ENCODE measurements at places on chromosomes 6 and 20.

DNA sequence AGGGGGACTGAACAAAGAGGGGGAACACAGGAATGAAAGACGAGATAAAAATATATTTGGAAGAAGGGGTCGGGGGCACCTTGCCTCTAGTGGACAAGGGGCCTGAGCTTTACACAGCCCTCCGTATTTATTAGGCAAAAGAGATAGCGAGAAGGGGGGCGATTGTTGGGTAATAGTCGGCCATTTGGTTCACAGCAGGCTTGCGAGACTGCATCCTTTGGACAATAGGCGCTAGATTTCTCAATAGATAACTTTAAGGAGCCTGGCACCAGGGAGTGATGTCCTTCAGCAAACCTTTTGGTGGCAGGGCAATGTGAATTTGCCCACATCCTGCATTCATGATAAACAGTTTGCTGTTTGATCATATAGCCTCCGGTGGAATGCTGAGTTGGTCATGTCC lies 3.0 kb upstream of the NANP start:
- DNase-seq: no peak

DNA sequence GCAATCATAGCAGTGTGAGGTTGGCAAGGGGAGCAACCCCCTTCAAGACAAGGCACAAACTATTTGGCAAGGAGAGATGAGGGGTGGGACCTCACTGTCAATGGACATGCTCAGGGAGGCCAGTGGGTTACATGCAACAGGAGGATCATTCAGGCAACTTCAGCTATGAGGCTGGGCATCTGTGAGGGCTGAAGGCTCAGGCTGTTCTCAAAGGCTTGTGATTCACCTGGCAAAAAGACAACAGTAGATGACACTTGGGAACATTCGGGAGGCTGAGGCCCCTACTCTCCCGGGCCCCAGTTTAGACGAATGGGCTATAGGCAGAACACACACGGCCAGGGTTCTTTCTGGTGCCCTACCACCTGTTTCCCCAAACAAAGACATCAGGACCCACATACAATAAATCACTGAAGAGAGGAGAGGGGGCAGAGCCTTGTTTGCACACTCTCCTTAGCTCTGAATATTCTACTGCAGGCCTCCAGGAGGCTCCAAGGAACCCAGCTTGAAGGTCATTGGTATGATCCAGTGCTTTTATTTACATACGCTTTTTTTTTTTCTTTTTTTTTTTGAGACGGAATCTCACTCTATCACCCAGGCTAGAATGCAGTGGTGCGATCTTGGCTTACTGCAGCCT lies 7.9 kb downstream of the TUBB start:
- no peak for DNase-seq

GRCh38 chr20:63344616-63345327 lies 16.4 kb downstream of the CHRNA4 start:
- no peak for DNase-seq

GRCh38 chr6:129923530-129924250 lies 62.6 kb upstream of the TMEM244 start:
- DNase-seq: no peak

GRCh38 chr6:31690231-31691077 lies 9.6 kb upstream of the LY6G5C start:
- DNase-seq: no peak

DNA sequence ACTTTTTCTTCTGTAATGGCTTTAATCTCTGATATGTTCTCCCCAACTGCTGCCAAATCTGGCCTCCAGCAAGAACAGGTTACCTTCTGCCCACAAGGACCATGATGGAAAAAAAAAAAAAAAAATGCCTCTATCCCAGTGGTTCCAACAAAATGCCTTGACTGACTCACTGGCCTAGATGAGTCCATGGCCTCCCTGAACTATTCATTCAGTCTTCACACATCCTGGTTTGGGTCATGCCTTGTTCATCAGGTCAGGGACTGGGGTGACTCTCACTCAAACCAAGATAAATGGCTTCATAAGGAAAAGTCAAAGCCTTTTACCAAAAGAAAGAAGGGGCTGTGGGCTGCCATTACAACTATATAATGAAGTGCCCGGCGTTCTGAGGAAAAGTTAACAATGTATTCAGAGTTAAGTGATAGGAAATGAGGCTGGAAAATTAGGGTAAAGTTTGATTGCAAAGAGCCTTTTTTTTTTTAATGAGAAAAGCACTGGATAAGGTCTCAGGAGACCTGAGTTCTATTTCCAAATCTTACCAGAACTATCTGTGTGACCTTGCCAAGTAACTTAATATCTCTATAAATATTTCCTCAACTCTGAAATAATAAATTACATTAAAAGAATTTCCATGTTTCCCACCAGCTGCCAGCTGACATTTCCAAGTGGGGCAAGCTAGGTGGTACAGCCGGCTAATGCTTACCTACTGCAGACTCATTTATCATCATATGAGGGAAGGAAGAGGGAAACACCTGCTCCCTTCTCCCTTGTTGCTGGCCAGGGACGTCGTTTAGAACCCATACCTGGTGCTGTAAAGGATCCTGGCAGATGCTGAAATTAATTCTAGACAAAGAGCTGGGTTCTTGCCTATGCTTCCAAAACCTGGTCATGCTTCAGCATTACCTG lies 380.0 kb upstream of the MARCKS start:
- no peak for DNase-seq

- no peak for DNase-seq
These were observed 37.8 kb downstream of the HFE start for GRCh38 chr6:26124781-26125685.

DNA sequence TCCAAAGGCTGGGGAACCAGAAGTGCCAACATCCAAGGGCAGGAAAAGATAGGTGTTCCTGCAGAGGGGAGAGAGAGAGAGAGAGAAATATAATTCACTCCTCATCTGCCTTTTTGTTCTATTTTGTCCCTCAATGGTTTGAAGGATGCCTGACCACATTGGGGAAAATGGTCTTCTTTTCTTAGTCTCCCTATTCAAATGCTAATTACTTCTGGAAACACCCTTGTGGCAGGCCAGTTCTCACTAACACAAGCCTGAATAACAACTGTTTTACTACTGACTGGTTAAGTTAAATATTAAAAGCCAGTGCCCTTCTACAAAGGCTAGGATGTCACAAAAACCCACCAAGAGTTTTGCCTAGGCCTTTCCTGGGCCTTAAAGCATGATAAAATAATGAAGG lies 425.4 kb upstream of the HTR1E start:
- no peak for DNase-seq

GRCh38 chr20:47785854-47786764 lies 828 bp upstream of the SULF2 start:
- no peak for DNase-seq

- no peak for DNase-seq
These were observed at the start of gene DDR1 for GRCh38 chr6:30883685-30884520. DDR1 (plus strand) TSS chr6:30884519; CDS start chr6:30888730, 4,211 bp downstream.

DNA sequence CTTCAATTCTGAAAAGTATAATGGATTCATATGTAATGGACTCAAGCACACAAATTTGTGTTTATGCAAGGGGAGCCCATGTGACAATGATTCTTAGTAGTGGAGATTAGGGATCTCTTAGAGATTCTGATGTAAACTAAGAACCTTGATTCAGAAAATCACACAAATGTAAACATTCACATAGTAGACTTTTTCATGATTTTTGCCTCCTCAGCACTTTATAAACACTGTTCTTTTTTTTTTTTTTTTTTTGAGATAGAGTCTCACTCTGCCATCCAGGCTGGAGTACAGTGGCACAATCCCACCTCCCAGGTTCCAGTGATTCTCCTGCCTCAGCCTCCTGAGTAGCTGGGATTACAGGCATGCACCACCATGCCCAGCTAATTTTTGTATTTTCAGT lies 170.1 kb upstream of the PLCB4 start:
- DNase-seq: no peak

DNA sequence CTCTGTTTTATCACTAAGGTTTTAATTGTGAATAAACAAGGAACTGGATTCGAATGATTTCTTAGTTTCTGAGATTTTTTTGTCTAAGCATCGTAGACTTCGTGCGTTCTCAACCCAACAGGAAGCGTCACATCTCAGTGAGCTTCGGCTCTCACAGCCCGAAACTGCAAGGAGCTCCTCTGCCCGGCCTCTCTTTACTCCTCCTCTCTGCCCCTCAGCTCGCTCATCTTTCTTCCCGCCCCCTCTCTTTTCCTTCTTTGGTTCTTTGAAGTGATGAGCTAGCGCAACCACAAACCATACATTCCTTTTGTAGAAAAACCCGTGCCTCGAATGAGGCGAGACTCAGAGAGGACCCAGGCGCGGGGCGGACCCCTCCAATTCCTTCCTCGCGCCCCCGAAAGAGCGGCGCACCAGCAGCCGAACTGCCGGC lies 480 bp upstream of the NT5E start:
- DNase-seq: no peak

GRCh38 chr6:10386220-10386619 lies 28.7 kb downstream of the TFAP2A start:
- no peak for DNase-seq

GRCh38 chr6:3644739-3645012 lies 106.8 kb downstream of the PXDC1 start:
- DNase-seq: no peak

DNA sequence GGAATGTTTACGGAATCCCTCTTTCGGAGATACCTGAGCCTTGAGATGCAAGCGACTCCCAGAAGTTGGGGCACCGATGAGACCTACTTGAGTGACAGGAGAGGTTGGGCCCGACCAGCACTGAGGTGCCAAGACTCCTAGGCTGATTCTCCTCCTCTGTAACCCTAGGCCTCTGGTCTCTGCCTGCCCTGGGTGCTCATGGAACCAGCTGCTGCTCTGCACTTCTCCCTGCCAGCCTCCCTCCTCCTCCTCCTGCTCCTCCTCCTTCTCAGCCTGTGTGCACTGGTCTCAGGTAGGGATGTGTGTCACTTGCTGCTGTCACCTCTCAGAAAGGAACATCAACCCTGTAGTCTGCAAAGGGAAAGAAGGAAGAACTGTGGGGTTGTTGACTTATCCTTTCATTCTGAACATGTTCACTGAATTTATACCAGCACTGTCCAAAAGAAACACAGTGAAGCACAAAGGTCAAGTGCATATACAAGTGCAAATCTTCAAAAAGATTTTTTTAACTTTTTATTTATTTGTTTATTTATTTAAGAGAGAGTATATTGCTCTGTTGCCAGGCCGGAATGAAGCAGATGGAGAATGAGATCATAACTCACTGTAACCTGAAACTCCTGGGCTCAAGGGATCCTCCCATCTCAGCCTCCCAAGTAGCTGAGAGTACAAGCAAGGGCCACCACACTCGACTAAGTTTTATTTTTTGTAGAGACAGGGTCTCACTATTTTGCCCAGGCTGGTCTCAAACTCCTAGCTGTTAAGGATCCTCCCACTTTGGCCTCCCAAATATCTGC lies 913 bp downstream of the BTN2A2 start:
- no peak for DNase-seq

GRCh38 chr6:127289934-127290333 lies 23.3 kb downstream of the RNF146 start:
- no peak for DNase-seq

- no peak for DNase-seq
These were observed 517.1 kb downstream of the PKHD1 start for GRCh38 chr6:51570168-51570921.

DNA sequence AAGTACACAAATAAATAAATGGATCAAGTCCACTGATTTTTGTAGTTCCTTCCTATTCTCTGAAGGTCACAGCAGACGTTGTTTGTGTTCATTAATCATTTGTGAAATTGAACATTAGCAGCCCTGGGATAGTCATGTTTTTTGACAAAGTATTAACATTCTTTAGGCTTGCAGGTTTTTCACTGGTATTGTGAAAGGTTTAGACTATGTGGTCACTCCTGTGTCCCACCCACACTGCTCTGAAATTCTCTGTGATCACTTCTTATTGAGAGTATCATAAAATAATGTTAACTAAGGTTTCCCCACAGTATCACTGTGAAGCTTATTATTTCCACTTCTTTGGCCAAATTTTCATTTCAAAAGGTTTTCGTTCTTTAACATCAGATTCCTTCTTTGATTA lies 3.5 kb downstream of the FAM83B start:
- DNase-seq: no peak

DNA sequence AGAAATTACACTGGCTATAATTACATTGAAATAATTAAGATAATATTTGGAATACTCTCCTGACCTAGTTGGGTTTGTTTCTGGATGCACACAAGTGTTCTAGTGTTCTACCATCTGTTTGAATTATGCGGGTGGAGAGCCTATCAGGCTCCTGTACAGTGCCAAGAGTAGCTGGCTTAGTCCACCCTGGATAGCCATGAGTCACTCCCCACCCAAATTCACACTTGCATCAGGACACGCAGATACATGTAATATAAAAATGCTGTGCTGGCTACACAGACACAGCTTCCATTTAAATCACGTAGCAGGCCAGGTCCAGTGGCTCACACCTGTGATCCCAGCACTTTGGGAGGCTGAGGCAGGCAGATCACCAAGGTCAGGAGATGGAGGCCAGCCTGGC lies 686.2 kb upstream of the SLC35B3 start:
- DNase-seq: no peak

GRCh38 chr6:79518842-79519241 lies 18.4 kb downstream of the LCA5 start:
- DNase-seq: no peak

GRCh38 chr6:163170294-163170883 lies 244.1 kb upstream of the QKI start:
- DNase-seq: no peak

DNA sequence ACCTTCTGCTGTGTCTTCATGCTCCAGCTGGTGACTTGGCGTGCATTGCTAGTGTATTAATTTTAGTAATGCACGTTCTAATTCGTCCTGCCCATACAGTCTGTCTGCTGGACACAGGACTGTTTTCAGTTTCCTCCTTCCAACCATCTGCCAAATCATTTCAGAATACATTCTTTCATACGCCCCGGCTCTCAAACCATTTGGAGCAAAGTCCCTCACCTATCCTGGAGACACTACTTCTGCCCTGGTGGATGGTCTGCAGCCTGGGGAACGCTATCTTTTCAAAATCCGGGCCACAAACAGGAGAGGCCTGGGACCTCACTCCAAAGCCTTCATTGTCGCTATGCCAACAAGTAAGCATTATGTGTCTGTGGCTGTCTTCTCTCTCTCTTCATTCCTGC lies 60.5 kb downstream of the FNDC1 start:
- no peak for DNase-seq

DNA sequence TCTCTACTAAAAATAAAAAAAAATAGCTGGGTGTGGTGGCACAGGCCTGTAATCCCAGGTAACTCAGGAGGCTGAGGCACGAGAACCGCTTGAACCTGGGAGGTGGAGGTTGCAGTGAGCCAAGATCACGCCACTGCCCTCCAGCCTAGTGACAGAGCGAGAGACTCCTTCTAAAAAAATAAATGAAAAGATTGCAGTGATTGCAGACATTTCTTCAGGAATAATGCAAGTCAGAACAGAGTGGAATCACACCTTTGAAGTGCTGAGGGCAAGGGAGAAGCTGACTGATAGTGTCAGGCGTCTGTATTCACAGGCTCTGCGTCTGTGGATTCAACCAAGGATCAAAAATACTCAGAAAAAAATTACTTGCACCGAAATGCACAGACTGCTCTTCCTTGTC lies 2.6 kb upstream of the TCFL5 start:
- no peak for DNase-seq

- DNase-seq: no peak
These were observed 118.2 kb downstream of the BMP7 start for GRCh38 chr20:57148263-57148662.
